Stimulated activated CD4-positive, alpha-beta T cell treated with anti-CD3 and anti-CD28 coated beads, Interleukin-1b, Interleukin-23, amount 100 ng/mL, for 1 hour (primary cell): ENCODE measurements at places on chromosomes 5 and 9.

DNA sequence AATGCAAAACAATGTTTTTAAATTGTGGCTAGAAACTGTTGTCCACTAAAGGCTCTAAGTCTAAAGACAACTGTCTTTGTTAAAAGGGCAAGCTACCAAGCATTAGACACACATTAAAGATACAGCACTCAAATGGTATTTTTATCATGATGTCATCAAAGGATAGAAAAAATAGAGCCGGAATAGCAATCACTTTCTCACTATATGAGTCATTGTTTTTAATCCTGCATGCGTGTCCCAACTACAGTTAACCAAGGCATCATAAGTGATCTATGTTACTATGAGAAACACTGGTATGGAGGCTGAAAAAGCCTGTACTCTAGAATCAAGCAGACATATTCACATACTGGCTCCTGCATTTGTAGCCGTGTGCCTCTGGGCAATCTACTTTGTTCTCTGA is 1.9 kb upstream of the PJA2 start:
- no peak for DNase-seq

GRCh38 chr5:50733741-50734140 is 67.3 kb downstream of the PARP8 start:
- DNase-seq, result no peak

DNA sequence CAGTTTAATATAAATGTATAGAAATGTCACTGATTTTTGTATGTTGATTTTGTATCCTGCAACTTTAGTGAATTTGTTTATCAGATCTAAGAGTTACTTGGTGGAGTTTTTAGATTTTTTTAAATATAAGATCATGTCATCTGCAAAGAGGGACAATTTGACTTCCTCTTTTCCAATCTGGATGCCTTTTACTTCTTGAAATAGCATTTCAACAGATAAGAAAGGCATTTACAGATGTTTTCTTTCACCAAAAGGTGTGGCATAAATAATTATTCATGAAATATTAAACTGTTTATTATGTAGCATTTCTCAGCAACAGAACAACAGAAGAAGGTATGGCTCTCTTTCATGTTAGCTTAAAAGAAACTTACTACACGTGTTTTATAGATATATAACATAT is 34.9 kb upstream of the NIPBL start:
- no peak for DNase-seq

- DNase-seq, result no peak
Observed at GRCh38 chr9:34907044-34907443, 51.0 kb upstream of the PHF24 start.

DNA sequence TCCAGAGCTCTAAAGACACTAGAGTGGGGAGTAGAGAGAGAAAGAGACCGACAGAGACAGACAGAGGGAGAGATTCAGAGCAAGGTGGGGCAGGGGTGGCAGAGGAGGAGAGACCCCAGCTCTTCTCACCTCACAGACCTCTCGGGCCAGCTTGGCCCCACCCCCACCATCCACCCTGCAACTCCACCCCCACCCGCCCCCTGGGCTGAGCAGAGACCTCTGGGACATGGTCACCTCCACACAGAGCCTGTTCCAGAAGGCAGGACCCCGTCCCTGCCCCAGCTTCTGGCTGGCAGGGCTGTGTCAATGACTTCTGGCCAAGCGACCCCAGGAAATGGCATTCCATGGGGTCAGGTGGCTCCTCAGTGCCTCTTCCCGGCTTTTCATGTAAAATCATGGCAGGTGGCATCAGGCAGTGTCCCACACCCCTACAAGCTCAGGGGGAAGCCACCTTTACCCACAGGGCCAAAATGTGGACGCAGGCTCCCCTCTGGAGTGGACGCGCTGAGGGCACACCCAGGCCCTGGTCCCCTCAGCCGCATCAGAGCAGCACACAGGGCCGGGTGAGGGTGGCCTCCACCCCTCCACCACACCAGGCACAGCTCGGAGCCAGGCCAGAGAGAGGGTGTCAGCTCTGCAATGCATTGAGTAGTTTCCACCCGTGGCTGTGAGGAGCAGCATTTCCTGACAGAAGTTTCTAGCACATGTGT is 131.2 kb upstream of the LPCAT1 start:
- DNase-seq, result no peak

- no peak for DNase-seq
Observed at GRCh38 chr5:180647941-180648500, 1.4 kb downstream of the FLT4 start.

GRCh38 chr5:625516-625915 is 13.4 kb downstream of the CEP72 start:
- DNase-seq, result no peak
